Inflammatory macrophage treated with lipopolysaccharide for 1 hour (primary cell): ENCODE measurements at places on chromosomes 2 and 18.

- no peak for DNase-seq
These were observed 60.4 kb downstream of the BOD1L2 start for GRCh38 chr18:57207124-57207916.

DNA sequence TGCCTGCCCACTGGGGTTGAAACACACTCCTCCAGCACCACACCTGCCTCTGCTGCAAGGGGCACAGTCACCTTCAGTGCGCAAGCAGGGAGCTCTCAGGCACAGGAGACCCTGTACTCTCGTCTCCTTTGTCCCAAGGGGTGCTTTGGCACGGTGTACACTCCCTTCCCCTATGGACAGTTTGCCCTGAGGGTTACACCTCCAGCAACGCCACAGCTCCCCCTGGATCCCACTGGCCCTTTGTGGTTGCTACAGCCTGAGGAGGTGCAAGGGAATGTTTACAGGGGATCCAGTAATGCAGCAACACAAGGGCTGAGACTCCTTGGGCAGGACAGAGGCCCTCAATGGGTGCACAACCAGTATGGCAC lies 45.2 kb upstream of the FAM117B start:
- no peak for DNase-seq

DNA sequence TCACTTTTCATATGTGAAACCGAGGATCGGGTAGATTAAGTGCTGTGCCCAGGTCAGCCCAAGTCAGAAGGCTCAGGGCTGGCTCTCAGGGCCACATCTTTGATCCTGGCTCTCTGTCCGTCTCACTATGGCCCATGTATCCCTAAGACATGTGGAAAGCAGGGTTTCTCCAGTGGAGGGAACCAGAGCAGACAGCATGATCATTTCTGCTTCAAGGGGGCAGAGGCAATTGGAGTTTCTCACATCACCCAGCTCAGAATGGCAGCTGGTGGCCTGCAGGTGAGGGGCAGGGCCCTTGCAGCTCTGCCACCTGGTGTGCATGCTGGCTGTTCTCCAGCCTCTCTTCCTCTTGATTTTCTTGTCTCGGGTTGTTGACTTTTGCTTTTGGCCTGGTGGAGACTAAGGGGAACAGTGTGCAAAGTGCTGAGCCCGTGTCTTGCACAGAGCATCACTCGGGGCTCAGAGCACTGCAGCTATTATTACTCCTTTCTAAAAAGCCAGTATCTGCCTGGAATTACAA lies 27.0 kb downstream of the LDLRAD4 start:
- DNase-seq = no peak

GRCh38 chr2:185187421-185187820 lies 551.2 kb upstream of the FSIP2 start:
- no peak for DNase-seq

GRCh38 chr2:220334210-220334609 lies 706.8 kb downstream of the SLC4A3 start:
- DNase-seq = no peak

GRCh38 chr2:73089270-73090030 lies 17.9 kb upstream of the SFXN5 start:
- DNase-seq = no peak
